ENCODE measurements at places on chromosomes 12 and 14. TPM values are rescaled to one million over a fixed set of nuclear protein-coding genes. Genes with fewer than 3 reads are reported as not detected.

The DNAI7 gene
- 0.76 TPM for total RNA-seq

The RAB21 gene
- total RNA-seq: 66.1 TPM

GRCh38 chr14:99420711-99421110 lies 59.9 kb downstream of the SETD3 start:
- H3K36me3 ChIP-seq: no peaks in the 10 kb centered on the region
- no peak overlapping the region for H3K4me3 ChIP-seq
- H3K4me1 ChIP-seq: peaks cover 7% of the 10 kb centered on the region
- no peaks in the 10 kb centered on the region for H3K27me3 ChIP-seq

The KLRC4 gene
- total RNA-seq: not detected

GRCh38 chr12:65204886-65205525 lies 35.6 kb downstream of the LEMD3 start:
- no peak overlapping the region for H3K4me3 ChIP-seq
- no peak overlapping the region for H3K27ac ChIP-seq
- no peaks in the 10 kb centered on the region for H3K27me3 ChIP-seq
- no peak for DNase-seq

The CFL2 gene
- total RNA-seq: 57.6 TPM

The TPPP2 gene
- not detected for total RNA-seq

GRCh38 chr14:104550340-104550860 lies 29.2 kb upstream of the C14orf180 start:
- no peak overlapping the region for H3K4me3 ChIP-seq
- no peak overlapping the region for H3K27ac ChIP-seq
- H3K36me3 ChIP-seq: no peaks in the 10 kb centered on the region
- H3K4me1 ChIP-seq: no peaks in the 10 kb centered on the region

DNA sequence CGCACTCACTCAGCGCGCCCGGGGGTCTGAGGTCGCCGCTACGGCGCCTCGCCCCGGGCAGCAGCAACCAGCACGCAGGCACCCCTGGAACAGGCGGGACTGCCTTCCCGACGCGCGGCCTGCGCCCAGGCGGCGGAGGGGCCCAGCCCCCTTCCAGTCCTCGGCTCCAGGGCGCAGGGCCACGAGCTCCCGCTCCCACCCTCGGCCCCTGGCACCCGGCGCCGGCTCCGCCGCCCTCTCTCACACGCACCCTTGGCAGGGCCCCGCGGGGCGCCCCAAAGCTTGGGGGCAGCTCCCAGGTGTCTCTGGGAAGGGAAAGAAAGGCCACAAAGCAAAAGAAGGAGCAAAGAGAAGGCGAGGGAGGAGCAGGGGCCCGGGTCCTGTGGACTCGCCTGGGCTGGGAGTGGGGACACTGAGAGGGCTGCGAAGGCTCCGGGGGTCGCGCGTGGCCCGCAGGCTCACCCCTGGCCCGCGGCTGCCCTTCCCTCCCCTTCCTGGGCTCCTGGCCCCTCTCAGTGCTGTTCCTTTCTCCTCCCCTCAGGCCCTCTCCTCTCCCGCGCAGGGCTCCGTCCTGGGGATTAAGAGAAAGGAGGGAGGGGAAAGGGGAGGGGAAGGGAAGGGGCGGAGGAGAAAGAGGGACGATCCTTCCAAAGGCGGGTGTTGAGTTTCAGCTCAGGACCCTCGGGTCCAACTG lies 907 bp upstream of the EFS start:
- peaks cover 18% of the 10 kb centered on the region for H3K27me3 ChIP-seq
- H3K4me3 ChIP-seq: peak overlapping the region; percentile 70
- H3K36me3 ChIP-seq: peaks cover 4% of the 10 kb centered on the region
- DNase-seq: peak; percentile 75

All from glutamatergic neuron (in vitro differentiated cells).